ENCODE measurements at places on chromosomes 12 and 14.

DNA sequence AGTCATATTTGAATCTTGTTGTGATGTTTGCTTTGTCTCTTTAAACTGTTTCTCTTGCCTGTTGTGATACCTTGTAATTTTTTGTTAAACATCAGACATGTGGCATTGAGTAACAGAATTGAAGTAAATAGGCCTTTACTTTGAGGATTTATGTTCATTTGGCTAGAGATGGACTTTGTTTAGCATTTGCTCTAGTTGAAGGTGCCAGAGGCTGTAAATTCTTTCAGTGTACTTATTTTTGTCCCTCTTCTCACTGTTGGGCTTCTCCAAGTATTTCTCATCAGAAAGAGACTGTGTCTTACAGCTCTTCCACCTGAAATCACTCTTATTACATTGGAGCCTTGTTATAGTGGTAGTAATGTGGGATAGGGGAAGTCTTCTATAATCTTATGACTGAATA is 175.8 kb downstream of the LRFN5 start:
- no peak for DNase-seq

DNA sequence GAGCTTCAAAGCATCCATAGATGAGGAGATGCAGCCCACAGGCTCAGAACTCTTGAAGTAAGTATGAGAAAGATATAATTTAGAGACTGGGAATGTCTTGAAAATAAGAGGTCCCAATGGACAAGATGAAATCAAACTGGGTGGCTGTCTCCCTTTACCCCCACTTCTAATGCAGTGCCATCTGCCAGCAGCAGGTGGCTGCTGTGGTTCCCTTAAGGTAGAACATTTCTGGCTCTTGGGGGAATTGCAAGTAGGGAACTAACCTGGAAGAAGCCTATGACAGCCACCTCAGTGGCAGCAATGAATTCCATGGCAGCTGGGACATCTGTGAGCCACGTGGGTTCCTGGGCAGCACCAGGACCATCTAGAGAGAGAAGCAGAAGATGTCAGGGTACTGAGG is 648 bp downstream of the ERP27 start:
- no peak for DNase-seq

- DNase-seq = no peak
Measured at GRCh38 chr14:52220924-52221811, 46.3 kb upstream of the PTGDR start.

DNA sequence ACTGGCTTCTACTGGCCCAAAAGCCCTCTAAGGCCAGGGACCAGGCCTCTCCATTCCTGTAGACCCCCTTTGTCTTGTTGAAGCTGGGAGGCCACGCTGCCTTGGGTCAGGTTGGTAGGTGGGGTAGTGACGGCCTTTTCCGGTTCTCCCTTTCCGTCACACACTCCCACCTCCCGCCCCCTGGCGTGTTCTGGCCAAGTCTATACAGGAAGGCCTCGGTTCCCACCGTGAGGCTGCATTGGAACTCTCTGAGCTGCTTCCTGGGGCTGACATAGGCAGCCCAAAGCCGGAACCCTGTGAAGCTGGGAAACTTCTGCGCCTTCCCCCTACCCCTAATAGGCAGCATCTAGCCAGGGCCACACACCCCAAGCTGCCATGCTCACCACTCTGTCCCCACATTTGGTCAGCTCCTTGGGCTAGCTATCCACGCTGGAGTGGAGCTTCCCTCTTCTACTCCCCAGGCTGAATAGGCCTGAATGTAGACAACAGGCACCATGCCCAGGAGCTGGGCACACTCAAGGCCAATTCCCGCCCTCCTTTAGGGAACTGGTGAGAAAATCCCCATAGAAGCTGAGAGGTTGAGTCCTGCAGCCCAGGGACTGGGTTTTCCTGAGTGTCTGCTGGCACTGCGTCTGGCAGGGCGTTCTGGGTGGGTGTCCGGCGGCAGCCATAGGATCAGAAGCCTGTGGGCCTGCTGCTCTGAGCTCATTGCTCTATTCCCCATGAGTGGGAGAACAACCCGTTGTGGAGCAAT is 35.7 kb downstream of the RIN3 start:
- no peak for DNase-seq

DNA sequence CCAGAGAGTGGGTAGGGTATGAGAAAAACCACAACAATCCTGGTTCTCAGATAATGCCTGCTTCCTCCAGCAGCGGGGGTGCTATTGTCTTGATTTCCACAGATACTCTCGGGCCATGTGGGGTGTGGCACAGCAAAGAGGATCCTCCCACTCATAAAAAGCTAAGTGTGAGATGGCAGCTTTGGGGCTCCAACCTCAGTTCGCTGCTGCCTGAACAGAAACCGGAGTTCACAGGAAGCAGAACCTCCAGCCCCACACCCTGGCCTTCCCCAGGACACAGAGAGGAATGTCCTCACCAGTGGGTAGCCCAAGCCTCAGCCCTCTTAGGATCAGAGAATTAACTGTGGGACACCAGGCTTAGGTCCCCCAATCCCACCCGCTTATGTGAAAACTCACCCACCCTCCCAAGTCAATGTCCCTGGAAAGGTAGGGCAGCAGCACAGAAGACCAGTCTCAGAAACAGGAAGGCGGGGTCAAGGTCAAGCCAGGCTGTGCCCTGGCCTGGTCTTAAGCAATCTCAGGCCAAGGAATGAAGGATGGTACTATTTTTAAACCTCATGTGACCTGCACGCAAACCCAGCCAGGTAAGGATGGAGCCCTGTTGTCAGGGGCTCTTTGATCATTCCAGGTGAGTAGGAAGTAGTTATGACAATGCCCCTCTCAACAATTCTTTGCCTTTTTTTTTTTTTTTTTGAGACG is 9.0 kb downstream of the KCTD10 start:
- no peak for DNase-seq

DNA sequence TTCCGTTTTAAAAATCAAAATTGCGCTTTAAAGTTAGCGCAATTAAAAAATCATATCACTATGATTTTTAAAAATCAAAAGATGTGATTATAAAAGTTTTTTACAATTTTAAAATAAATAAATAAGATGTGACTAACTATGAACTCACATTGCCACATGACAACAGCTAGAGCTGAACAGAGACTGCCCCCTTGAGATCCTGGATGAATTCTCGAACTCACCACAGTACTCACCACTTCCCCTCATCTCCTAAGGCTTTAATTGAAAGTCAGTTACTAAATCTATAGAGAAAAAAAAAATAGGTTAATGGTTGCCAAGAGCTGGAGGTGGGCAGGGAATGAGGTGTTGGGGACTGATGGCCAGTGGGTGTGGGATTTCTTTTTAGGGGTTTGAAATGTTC is 384.2 kb downstream of the ZFP36L1 start:
- DNase-seq = no peak

GRCh38 chr14:90587918-90588317 is 191.1 kb downstream of the CALM1 start:
- no peak for DNase-seq

DNA sequence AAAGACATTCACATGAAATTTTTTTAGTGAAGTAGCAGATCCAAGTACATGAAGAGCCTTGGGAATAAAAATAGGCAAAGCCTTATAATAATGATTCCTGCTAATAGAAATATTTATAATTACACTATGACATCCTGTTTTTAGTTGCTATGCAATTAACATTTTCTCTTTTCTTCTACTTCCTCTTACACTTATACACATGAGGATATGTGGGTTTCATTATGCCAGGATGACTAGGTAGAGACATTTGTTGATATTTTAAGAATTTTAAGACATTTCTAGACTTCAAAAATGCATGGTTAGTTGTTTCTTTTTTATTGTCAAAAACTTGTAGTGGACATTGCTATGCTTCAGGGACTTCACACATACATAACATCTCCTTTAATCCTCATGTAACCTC is 326.8 kb downstream of the SYT1 start:
- no peak for DNase-seq

- DNase-seq = no peak
Measured at GRCh38 chr14:85824526-85824925, 294.6 kb downstream of the FLRT2 start.

- no peak for DNase-seq
Measured at GRCh38 chr12:87150969-87151662, 878.1 kb downstream of the C12orf50 start.

- no peak for DNase-seq
Measured at GRCh38 chr12:103905730-103906349, 24.4 kb upstream of the HSP90B1 start.

DNA sequence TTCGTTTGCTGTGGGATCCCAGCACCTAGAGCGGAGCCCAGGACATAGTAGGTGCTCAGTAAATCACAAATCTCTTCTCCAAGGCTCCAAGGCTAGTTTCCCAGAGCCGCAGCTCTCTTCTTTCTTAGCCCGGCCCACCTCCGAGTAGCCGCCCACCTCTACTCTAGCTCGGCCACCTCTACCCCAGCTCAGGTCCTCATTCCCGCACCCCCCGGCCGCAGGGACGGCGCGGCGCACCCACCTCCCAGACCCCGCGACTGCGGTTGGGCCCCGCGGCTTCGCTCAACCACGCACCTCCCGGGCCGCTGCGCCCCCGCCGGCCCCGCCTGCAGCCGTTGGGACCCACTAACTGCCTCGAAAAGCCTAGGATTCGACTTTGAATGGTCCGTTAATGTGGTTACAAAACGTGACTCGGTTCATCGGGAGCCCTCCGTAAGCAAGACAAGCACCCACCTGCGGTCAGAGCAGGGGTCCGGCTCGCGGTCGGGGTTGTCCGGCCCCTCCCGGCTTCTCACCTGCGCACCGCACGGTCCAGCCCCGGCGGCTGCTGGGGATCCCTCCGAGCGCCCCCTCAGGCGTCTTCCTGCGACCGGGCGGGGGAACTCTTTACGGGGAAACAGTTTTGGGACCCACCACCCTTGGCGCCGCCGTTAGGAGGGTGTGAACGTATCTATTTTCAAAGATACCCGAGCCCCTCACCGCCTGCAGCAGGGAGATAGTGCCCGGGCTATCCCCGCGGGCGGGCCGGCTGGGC is at the start of gene SLC2A14:
Gene SLC2A14, minus strand, starts transcription at position 350 of the 754 bp plus-strand sequence. CDS start 3,035 bp downstream, outside the sequence.
- DNase-seq = no peak

DNA sequence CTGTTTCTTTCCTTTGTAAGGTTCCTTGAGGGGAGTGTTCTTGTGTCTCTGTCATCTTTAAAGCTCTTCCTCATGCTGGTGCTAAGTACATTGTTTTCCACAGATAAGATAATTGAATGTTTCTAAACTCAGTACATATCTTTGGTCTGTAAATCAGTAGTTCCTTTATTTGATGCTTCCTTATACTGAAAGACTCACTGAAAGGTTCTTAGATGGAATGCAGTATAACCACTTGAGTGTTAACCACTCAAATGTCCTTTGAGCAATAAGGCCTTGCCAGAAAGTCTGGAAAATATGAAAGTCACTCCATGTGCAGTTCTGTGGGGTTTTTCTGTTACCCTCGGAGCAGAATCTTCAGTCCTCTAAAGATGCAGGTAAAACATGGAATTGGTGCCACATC is 23.0 kb upstream of the RNU6-8 start:
- no peak for DNase-seq

DNA sequence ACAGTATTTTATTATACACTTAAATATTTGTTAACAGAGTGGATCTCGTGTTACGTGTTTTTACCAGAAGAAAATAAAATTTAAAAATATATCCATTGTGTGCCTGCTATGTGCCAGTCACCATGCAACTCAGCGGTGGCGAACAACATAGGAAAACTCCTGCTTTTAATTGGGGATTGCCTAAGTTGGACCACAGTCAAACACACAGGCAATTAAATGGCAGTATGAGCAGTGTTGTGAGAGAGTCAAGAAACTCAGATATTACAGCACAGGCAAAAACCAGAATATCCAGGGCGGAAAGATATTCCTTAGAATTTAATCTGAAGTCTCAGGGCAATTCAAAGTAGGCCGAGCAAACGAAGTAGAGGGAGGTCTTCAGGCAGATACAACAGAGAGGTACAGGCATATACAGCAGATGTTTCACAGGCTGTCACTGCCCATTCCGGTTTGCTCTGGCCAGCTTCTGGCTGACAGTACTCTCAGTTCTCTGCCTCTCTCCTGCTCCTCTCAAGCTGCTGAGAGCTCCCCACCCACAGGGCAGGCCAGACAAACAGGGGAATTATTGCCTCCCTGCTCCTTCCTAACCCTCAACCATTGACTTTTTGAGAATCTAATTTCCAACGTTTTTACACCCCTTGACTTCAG is 540.2 kb upstream of the TMEM132C start:
- DNase-seq = no peak

- DNase-seq = no peak
Measured at GRCh38 chr12:131163189-131163738, 209.6 kb downstream of the ADGRD1 start.

- DNase-seq = peak; percentile 30
Measured at GRCh38 chr14:93219103-93219726, 12.2 kb downstream of the UBR7 start.

GRCh38 chr14:80768646-80769045 is 172.9 kb downstream of the CEP128 start:
- DNase-seq = no peak

DNA sequence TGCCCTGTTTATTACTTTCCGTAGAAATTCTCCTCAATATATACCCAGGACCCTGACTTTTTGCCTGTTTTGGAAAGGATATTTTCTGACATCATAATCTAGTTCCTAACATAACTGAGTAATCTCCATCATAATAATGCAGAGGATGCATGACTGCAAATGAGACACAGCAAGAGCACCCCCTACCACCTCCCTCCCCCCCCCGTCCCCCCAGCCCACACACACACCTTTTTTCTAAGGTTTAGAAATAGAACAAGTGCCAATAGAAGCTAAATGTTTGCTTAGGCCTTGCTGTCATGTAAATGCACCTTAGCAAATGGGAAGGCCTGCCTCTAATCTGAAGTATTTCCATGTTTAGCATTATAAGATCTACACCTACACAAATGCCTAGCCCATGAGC is at the start of gene PTHLH:
Gene PTHLH, minus strand, starts transcription at position 13 of the 400 bp plus-strand sequence. CDS start 3,239 bp downstream, outside the sequence.
- no peak for DNase-seq

DNA sequence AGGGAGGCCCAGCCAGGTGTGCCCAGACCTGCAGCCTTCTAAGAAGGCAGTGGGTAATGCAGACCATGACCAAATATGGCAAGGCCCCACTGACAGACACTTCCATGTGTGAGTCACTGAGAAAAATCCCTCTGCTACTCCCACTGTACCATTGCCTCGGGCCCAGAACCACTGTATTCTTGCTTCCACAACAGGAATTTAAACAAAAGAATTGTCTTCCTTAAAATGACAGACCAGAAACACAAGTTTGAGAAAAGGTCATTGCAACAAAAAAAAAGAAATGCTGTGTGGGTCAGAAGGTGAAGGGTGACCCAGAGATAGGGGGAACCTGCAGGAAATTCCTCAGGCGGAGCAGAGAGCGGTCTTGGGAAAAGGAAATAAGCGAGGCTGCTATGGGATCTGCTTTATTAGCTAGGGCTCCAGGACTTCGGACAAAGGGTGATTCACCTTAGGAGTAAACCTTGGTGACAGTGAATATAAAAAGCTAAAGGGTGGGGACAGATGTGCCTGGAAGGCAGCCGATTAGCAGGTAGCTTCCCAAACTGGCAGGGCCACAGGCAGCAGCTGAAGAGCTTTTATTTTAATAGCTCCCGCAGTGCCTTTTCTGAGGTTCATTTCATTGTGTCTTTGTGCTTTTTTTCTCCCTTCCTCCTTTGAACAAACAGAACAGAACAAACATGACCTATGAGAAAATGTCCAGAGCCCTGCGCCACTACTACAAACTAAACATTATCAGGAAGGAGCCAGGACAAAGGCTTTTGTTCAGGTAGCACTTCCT is 185.3 kb upstream of the BCL2L14 start:
- DNase-seq = no peak

All from stimulated activated CD4-positive, alpha-beta T cell treated with anti-CD3 and anti-CD28 coated beads, Interleukin-1b, Interleukin-23, amount 100 ng/mL, for 4 hours (primary cell).